ENCODE measurements at places on chromosomes 7 and 10.

- peaks cover 28% of the 10 kb centered on the region for H3K27me3 ChIP-seq
- no peak for DNase-seq
- peaks cover 5% of the 10 kb centered on the region for H3K4me1 ChIP-seq
- H3K36me3 ChIP-seq = no peaks in the 10 kb centered on the region
- H3K4me3 ChIP-seq = no peak overlapping the region
Observed at GRCh38 chr7:155191901-155192478, 105.7 kb upstream of the INSIG1 start.

- H3K27ac ChIP-seq = no peak overlapping the region
- no peak for DNase-seq
- no peaks in the 10 kb centered on the region for H3K4me1 ChIP-seq
- H3K36me3 ChIP-seq = no peaks in the 10 kb centered on the region
- no peaks in the 10 kb centered on the region for H3K27me3 ChIP-seq
Observed at GRCh38 chr10:54284526-54285193, 516.4 kb downstream of the PCDH15 start.

DNA sequence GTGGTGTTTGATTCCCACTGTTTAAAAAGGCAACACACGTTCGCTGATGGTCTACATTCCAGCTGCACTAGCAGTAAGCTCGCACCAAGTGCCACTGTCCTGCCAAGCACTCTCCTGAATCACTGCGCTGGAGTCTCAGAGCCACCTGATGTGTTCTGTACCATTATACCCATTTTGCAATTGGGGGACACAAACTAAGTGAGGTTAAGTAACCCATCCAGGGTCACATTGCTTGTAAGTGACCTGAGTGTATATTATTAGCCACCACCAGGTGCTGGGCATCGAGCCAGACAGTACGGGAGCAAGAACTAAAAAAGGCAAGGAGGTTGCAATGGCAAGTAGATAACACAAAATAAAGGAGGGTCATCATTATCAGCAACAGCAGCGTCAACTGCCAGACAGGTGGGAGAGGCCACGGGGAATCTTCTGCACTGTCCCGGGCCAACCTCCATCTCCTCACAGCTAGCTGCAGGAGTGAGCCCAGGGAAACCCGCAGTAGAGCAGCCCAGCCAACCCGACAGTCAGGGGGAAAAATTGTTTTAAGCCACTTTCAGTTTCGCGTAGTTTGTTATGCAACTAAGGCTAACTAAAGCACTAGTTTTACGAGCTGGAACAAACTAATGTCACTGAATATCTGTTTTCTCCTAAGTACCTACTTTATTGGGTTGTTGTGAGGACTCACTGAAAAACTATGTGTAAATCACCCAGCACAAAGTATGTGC is 712 bp upstream of the CPVL start:
- no peak overlapping the region for H3K27ac ChIP-seq
- H3K4me3 ChIP-seq = peak overlapping the region; percentile 37
- peaks cover 10% of the 10 kb centered on the region for H3K4me1 ChIP-seq
- no peaks in the 10 kb centered on the region for H3K36me3 ChIP-seq
- no peaks in the 10 kb centered on the region for H3K27me3 ChIP-seq
- DNase-seq = no peak

GRCh38 chr7:50304911-50305582 is 531 bp downstream of the IKZF1 start:
- H3K27me3 ChIP-seq = no peaks in the 10 kb centered on the region
- peak overlapping the region; percentile 40 for H3K4me3 ChIP-seq
- no peaks in the 10 kb centered on the region for H3K36me3 ChIP-seq
- H3K4me1 ChIP-seq = peaks cover 16% of the 10 kb centered on the region
- no peak for DNase-seq

GRCh38 chr10:102642736-102643335 is 1.4 kb upstream of the TRIM8 start:
- no peaks in the 10 kb centered on the region for H3K27me3 ChIP-seq
- peaks cover 13% of the 10 kb centered on the region for H3K4me1 ChIP-seq
- no peaks in the 10 kb centered on the region for H3K36me3 ChIP-seq
- H3K27ac ChIP-seq = peak overlapping the region; percentile 97
- H3K4me3 ChIP-seq = peak overlapping the region; percentile 86

DNA sequence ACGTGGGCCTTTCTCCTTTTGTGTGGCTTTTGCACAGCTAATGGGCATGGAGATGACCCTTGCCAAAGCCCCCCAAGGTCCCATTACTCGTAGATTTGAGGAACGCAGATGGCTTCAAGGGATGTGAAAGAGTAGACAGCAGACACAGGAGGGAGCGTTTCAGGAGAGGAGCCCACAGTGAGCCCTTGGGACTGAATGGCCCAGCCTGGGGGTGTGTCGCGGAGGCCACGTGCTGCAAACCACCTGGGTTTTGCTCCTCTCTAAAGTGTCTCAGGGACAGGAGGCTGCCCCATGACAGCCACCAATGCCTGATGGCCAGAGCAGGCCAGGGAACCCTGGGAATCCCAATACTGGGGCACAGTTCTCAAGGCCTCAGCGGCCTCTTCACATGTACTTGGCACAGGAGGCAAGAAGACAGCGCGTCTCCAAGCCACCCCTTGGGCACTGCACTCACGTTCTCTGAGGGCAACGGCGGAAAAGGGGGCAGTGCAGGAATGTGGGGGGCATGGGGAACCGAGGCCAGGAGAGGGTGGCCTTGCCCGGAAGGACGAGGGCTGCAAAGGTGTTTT is 185.2 kb downstream of the WDR37 start:
- H3K27ac ChIP-seq = no peak overlapping the region
- H3K27me3 ChIP-seq = peaks cover 29% of the 10 kb centered on the region
- H3K36me3 ChIP-seq = no peaks in the 10 kb centered on the region
- no peak overlapping the region for H3K4me3 ChIP-seq

DNA sequence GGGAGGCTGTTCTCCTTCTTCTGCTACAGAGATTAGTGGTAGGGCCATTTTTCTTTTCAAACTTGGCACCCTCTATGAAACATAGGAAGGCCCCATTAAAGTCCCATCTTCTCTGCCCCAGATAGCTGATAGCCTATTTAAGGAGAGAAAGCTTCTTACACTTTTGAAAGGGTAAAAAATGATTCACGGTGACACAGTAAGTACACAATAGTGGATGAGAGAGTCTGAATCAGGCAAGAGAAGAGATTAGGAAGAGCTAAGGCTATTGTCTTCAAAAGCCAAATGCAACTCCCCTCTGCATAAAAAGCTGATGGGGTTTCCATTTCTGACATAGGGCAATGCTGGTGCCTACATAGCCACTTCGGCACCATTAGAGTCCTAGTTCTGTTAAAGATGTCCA is 3.6 kb downstream of the INA start:
- H3K27ac ChIP-seq = no peak overlapping the region
- no peak for DNase-seq
- peaks cover 12% of the 10 kb centered on the region for H3K27me3 ChIP-seq
- H3K36me3 ChIP-seq = no peaks in the 10 kb centered on the region

DNA sequence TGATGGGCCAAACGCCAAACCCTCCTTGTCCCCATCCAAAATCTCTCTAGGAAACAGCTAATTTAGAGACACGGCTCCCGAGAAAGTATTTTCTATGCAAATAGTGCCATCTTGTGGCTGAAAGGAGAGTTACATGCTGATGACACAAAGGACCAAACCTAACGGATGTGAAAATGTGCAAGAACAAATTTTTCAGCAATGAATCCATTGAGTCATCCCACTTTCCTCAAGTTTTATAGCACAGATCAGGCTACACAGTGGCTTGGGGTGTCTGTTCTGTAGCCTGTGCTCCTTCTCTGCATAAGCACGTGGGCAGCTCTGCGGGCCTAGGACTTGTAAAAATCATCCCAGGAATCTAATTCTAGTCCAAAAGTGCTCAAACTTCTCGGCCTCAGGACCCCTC is 154.8 kb upstream of the PRR15 start:
- DNase-seq = peak; percentile 48
- H3K27me3 ChIP-seq = peaks cover 10% of the 10 kb centered on the region
- H3K4me1 ChIP-seq = no peaks in the 10 kb centered on the region
- no peak overlapping the region for H3K27ac ChIP-seq

DNA sequence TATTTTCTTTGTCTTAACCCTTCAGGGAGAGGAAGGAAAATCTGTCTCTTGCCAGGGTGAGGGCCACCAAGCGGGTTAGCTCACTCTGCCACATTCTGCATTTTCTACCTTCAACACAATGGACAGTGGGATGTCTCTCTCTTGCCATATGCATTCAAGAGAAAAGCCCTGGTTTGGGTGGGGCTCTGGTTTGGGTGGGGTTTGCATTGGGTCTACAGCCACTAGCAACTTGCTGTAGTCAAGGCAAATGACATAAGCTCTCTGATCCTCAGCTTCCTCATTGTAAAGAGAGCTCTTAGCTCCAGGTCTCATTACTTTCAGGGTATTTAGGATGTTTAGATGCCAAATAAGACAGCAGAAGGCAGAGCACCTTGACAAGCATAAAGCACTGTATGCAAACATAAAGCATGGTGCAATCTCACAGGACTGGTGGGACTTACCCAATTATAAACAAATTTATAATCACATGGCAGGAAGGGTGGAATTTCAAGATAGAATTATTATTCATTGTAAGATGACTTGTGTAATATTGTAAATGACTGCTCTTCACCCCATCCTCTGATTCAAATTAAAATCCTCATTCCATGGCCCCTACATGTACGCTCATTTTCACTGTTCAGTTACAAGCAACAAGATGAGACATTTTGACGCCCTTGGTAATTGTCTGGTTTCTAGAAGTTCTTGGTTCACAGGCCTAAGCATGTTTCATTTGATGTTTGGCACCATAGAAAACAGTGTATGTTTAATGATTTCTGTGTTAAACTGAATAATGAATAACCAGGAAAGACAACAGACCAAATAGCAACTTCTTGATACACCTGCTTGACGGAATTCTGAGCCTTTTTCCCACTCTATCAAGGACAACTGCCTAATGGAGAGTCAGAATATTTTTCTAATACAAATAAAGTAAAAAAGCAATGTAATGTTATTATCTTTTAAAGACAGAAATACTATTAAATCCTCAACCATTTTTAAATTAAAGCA is 258.9 kb downstream of the KCNMA1 start:
- H3K36me3 ChIP-seq = no peaks in the 10 kb centered on the region
- DNase-seq = no peak
- H3K4me1 ChIP-seq = peaks cover 4% of the 10 kb centered on the region
- no peak overlapping the region for H3K4me3 ChIP-seq
- no peak overlapping the region for H3K27ac ChIP-seq

All from tibial artery (tissue), 4 donors.